ENCODE measurements at places on chromosomes 2 and 18. TPM values are rescaled to one million over a fixed set of nuclear protein-coding genes. Genes with fewer than 3 reads are reported as not detected.

IL1F10 gene
- total RNA-seq, result not detected

AQP12A gene
- not detected for total RNA-seq

IL1R2 gene
- 3.8 TPM for total RNA-seq

IL1B gene
- total RNA-seq, result 1.4 TPM

MYL12A gene
- 532 TPM for total RNA-seq

RAB6D gene
- not detected for total RNA-seq

DLX1 gene
- total RNA-seq, result not detected

ABCB6 gene
- total RNA-seq, result 41.4 TPM

VWA3B gene
- not detected for total RNA-seq

AAK1 gene
- 50.3 TPM for total RNA-seq

PLA2R1 gene
- total RNA-seq, result 0.40 TPM

CHRND gene
- not detected for total RNA-seq

DNA sequence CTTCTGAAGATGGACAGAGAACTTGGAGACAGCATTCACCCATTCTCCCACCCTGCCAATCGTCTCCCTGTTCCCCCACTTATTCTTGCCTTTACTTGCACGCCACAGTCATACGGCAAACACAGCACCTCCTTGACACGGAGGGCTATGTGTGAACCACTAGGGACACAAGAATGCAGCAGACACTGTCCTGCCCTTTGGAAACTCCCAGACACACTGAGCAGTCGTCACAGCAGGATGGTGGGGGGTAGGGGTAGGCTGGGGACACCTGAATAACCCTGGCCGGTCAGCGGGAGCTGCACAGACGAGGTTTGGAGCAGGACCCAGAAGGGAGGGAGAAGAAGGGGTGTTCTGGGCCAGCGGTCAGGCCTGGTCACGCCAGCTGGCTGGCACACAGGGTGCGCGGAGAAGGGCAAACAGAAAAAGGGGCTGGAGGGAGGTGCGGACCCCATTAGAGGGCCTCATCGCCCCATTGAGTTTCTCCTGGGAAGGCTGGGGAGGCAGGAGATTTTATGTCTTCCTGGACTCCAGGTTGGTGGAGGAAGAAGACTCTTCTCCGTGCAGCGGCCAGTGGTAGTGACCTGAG is 40.0 kb upstream of the FOSL2 start:
- DNase-seq, result no peak

GRCh38 chr2:115414466-115414865 is 972.0 kb downstream of the DPP10 start:
- no peak for DNase-seq

DNA sequence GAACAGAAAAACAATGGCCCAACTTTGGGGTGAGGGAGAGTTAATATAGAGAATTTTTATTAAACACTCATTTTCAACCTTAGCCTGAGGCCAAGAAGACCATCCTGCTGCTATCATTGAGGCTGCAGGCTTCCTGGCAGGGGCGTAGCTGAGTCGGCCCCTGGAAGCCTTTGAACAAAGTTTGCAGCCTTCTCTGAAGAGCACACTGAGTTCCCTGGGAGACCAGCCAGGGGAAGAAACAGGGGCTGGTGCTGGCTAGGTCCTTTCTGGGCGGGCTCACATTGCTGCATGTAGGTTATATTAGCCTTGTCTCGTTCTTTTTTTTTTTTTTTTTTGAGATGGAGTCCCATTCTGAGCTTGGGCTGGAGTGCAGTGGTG is 126.8 kb upstream of the HS6ST1 start:
- no peak for DNase-seq

- DNase-seq, result no peak
Observed at GRCh38 chr2:181426672-181427071, 30.5 kb upstream of the ITGA4 start.

DNA sequence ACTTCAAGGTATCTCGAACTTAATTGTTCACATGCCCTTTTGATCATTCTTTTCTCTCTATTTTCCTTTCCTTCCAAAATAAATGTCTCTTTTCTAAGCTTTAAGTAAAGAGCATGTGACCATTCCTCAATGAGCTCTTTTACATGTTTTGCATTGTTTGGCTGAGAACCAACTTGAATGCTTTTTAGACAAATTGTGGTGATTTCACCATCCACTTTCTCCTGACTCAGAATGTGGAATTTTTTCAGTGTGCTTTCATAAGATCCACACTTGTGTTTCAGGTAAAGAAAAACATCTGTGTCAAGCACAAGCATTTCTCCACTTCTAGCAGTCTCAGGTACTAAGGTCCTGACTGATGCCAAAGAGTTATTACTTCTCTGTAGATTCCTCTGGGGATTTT is 10.7 kb downstream of the RBM43 start:
- no peak for DNase-seq

- no peak for DNase-seq
Observed at GRCh38 chr18:43970656-43971055, 693.4 kb upstream of the SYT4 start.

DNA sequence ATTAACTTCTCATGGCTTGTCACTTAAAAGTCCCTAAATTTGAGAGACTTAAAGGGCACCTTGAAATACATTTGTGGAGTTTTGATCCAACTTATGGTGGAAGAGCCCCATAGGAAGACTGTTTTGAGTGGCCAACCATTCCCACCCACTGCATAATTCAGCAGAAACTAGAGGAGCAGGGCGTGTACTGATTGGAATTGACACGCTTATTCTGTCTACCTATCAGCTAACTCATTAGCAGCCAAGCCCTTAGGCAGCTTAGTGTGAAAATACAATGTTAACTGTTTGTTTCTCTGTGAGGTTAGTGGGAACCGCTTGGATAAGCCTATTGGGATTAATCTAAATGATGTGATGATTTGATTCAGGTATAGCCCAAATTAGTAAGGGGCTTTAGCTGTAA is 6.4 kb downstream of the LGALSL start:
- DNase-seq, result no peak

DNA sequence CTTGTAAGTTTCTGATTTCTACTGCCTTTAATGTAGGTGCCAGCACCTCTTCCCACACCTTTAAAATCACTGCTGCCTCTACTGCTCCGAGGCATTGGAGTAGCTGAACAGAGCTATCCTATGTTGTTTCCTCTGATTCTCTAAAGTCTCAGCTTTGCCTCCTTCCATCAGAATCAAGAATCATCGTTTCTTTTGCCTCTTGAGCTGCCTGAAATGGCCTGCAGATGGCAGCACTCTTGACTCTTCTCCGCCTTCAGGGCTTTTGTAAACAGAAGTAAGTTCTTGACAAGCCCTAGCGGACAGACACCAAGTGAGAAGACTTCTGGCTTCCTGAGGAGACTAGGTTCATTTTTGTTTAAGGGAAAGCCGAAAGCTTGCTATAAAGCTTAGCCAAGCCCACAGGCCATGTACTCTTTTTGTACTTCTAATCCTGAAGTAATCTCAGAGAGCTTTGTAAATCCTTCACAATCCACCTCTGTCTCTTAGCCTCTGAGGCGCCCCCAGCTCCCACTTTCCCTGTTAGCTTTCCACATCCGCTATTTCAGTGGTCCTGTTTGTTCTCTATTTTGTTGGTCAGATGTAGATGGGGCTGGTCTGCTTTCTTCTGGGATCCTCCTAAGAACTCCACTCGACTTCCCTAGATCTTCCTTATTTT is 48.4 kb downstream of the GTF3C3 start:
- DNase-seq, result no peak

- DNase-seq, result no peak
Observed at GRCh38 chr2:226884166-226884565, 48.3 kb downstream of the RHBDD1 start.

DNA sequence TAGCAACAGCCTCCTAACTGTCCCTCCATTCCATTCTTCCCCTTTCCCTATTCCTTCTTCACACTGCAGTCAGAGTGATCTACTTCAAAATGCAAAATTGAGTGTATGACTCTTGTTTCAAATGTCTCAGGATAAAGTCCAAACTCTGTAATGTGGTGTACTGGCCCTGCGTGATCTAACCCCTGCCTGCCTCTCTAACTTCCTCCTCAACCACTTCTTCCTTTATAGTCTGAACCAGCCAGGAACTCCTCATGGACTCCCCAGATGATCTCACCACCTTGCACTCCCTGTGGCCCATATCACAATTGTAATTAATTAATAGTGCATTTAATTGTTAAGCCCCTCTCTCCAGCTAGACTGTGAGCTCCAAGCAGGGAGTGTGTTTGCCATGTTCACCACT is 3.1 kb upstream of the B3GNT2 start:
- no peak for DNase-seq

DNA sequence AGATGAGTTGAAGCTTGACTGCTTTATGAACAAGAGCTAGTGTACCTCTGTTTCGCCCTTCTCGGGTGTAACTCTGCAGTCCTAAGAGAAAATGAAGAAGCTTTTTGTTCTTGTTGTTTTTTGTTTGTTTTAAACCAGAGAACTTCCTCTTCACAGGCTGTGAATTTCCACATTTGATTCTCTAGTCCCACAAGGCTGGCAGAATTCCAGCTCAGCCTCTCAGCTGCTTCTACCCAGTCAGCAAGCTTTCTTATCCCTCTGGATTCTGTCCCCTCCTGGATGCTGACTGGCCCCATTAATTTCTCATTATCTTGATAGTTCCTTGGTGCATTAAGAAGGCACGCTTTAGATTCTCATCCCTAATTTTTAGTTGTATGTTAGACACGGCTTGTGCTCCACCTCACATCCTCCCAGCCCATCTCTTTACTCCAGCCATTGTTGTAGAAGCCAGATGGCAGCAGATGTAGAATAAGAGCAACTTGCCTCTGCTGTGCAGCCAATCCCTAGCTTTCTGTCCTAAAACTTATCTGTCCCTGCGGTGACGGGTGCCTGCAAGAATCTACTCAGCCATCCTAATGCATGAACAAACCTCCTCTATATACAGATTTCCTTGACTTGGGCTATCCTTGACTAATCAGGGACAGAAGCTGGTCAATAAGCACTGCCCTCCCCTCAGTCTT is 12.3 kb upstream of the RESP18 start:
- peak; percentile 37 for DNase-seq

DNA sequence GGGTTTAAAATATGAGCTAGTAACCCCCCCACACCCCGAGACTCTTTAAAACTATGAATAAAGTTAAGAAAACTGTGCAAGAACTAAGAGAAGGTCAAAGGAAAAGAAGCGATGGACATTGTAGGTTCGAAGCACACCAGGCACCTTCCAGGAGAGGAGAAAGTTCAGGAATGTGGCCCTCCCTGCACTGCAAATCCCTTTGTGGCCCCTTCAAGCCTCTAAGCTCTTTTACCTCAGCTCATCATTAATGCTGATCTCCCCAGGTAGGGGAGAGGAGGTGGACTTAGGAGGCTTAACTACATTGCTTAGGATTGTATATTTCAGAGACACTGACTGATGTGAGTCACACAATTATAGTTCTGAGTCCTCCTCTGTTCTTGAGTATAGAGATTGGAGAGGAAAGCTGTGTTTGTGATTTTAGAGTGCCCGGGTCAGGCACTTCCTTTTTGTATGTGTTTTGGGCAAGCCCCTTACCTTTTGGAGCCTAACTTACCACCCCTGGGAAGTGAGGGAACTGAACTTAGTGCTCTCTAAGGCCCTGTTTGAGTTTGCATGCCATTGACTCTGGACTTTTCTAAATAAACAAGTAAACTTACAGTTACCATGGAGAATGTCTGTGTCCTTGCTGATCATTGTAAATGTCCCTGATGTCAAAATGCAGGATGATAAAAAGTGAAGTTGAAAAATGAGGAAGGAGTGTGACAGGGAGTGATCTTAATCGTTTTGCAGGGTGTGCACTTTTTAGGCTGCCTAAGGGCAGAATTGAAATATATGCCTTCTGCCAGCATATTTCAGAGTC is 140.8 kb upstream of the ZEB2 start:
- DNase-seq, result no peak

DNA sequence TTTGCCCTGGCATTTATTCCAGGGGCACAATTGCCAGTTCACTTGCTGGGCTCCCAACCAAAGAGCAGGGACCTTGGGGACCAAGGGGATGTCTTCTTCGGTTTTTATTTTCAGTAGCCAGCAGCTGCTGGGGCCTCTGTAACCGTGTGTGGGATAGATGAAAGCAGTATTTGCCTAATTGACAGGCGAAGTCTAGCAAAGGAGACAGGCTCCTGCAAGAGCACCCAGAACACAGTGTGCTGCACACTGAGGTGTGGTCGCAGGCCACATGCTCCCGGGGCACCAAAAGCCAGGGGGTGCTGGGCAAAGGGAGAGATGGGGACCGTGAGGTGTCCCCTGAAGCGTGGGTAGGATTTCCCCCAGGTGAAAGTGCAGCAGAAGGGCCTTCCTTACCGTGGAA is 5.3 kb downstream of the SAG start:
- no peak for DNase-seq

DNA sequence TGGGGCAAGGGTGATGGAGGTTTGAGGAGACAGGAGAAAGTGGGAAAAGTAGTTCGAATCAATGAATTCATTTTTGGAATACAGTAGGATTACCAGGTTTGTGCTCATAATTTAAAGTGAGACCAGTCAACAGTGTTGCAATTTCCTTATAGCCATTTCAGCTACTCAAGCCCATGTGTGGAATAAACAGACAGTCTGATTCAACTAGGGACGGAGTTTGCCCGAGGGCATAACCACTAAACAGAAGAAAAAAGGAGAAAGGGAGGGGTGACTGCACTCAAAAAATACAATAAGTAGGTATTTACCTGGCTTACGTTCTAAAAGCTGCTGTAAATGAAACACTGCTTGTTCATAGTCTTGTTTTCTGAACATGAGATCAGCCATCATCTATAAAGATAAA is 55.2 kb downstream of the TTC21B start:
- peak; percentile 34 for DNase-seq

- DNase-seq, result no peak
Observed at GRCh38 chr18:79589601-79590091, 90.0 kb upstream of the CTDP1 start.

GRCh38 chr18:78207942-78208341 is 771.7 kb upstream of the SALL3 start:
- DNase-seq, result no peak

DNA sequence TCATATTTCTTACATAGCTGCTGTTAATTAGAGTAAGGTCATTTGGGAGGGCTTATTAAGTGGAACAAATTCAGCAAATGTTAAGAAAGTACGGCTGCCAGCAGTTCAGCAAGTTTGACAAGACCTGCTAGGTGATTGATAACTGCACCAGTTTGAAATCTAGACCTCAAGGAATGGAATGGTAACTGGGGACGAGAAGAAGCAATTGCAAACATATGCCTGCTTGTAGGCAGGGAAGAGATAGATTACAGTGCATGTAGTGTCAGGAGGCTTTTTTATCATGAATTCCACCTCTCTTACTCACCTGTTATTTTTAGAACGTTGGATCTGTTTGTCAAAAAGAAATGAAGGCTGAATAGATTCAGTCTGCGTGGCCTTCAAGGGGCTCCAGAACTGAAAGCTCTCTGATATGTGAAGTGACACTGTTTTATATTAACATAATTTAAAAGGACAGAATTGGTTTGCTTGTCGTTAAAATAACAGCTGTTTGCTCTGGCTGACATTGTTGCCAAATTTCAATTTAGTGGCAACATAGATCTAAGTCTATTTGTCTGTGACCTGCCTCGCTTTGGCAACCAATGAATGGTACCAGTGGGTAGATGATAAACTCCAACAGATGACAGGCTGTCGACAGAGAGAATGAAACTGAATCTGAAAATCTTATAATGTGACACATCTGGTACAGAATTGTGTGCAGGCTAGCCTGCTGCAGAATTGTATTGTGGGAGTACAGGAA is 199.3 kb downstream of the ZNF407 start:
- no peak for DNase-seq

- no peak for DNase-seq
Observed at GRCh38 chr2:16123421-16123820, 183.1 kb downstream of the MYCN start.

Measured in PC-9 (cell line).